T-cell (primary cell): ENCODE measurements at places on chromosomes 7 and 10.
A peak's percentile ranks its signal among the peaks of the same experiment; 100 is the strongest.

DNA sequence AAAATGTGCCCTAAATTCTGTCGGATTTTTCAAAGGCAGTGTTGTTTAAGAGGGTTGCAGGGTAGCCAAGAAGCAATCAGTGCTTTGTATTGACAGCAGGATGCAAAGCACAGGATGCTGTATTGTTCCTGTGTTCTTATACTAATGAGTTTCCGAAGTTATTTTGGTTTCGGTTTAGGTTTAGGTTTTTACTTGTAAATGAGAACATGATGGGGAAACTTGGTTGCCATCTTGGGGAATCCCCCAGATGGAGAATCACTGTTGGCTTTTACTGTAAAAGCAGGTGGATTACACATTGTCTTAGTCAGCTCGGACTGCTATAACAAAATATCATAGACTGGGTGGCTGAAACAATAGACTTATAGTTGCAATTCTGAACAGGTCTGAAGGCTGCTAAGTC, 72.1 kb downstream of the INHBA start:
- DNase-seq = no peak

DNA sequence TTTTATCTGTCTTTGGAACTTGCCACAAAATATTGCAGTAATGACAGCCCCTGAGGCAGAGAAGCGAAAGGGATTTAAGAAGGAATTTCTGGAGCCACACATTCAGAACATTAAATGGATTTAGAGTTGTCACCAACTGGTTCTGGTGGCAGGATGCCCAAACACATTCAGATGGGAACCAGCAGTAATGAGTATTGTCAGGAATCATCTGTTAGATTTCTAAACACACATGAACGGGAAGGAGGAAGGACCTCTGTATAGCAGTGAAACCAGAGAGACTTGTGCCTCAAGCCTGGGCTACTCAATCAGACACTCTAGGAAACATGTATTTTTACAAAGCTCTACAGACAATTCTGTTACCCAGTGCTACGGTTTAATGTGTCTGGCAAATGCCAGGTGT, 103.8 kb upstream of the CCNY start:
- no peak for DNase-seq

GRCh38 chr10:89183571-89183970, 23.5 kb downstream of the CH25H start:
- DNase-seq = no peak

- DNase-seq = no peak
Observed at GRCh38 chr10:241451-241850, 106.2 kb downstream of the ZMYND11 start.

GRCh38 chr10:101310529-101311184, 43.3 kb upstream of the BTRC start:
- no peak for DNase-seq

- no peak for DNase-seq
Observed at GRCh38 chr7:146004805-146005204, 111.8 kb upstream of the CNTNAP2 start.

GRCh38 chr10:63767138-63767801, 246.1 kb downstream of the REEP3 start:
- DNase-seq = no peak

DNA sequence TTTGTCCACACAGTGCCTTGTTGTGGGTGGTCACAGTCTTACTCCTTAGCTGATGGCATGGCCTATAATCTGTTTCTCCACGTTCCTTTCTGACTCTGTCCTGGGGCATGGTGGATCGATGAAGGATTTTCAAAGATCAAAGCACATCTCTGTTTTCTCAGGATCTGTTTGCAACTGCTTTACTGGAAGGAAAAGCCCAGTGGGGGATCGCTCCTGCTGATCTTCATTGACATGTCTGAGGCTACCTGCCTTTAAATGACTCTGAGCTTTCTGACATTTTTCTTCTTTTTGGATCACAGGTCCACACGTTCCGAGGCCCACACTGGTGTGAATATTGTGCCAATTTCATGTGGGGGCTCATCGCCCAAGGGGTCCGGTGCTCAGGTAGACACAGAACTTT, 68.0 kb upstream of the PRR15 start:
- DNase-seq = no peak

DNA sequence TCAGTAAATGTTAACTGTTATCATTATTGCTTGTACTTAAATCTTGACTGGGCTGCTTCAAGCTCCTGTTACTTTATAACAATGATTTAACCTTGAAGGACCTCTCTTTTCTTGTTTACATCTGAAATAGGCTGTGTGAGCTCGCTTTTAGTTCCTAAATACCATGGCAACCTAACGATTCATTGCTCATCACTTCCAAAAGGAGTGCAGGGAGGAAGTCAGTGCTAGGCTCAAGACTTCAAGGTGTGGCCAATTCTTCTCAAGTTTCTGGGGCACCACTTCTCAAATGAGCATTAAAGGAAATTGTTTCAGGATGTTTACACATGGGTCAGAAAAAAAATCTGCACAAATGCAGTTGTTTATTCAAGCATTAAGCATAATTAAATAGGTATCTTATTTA, 284.2 kb downstream of the MTERF1 start:
- DNase-seq = no peak

- DNase-seq = no peak
Observed at GRCh38 chr10:105837951-105838350, 1196.9 kb downstream of the SORCS3 start.

GRCh38 chr10:112605063-112605462, 158.0 kb downstream of the VTI1A start:
- no peak for DNase-seq

DNA sequence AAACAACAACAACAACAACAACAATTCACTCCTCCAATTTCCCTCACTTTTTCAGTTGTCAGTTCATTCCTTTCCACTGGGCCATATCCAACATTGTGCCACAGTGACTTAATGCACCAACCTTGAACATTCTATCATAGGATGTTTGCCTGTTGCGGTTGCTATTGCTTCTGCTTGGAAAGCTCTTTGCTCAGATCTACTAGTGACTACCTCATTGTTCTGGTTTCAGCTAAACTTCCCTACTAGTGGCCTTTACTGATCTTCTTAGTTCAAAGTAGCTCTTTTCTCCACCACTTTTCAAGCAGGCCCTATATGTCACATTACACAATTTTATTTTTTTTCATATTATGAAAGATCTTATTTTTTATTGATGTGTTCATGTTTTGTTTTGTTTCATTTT, 9.8 kb upstream of the STEAP4 start:
- DNase-seq = no peak

GRCh38 chr7:70698219-70698832, 433.6 kb upstream of the GALNT17 start:
- no peak for DNase-seq

DNA sequence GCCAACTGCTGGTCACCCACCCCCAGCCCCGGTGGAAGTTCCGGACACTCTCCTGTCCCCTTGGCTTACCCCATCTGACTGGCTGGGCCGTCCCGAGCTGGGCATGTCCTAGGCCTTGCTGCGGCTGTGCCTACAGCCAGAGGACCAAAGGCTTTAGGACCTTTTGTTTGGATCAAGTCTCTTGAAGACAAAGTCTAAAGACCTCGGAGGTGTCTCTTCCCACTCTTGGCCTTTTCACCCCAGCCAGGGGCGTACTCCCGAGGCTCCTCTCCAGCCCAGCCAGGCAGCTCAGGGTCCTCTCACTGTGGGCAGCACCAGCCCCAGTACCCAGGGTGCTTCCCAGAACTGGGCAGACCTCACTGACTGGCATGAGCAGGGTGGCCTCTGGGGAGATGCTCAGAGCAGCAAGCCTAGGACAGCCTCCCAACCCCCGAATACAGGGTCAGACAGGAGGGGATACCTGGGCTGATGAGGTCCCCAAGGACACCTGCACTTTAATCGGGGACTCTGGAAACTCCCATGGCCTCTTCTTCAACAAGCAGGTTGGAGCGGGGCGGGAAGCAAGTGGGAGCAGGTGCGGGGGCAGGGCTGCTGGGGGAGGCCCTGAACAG, 2.7 kb upstream of the PWWP2B start:
- DNase-seq = no peak

- DNase-seq = no peak
Observed at GRCh38 chr10:624605-625332, 64.7 kb downstream of the DIP2C start.

- no peak for DNase-seq
Observed at GRCh38 chr10:113313722-113314121, 239.1 kb upstream of the HABP2 start.

DNA sequence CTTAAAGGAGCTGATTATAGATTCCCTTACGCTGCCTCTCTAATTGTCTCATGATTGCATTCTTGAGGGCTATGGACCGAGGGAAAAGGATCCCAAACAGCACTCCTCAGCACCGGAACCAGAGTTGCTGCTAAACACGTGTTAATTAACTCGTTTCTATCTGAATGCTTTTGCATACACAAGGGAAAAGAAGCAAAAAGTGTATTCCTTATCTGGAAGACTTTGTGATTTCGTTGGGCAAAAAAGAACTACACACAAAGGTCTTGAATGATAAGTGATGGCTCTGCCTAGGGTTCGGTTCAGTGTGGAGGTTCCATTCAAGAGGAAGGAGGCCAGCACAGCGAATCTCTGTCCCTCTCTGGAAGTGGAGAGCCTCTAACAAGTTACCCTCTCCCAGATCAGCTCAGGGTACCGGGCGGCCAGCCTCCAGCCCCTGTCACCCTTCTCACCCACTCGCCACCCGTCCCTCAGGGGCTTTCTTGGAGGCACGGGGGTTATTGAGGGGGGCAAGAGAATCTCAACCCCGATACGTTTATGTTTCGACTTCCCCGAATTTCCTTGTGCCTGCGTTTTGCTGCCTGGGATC, 515 bp upstream of the SLC4A2 start:
- DNase-seq = no peak

- no peak for DNase-seq
Observed at GRCh38 chr7:106448992-106449859, 164.4 kb upstream of the NAMPT start.

DNA sequence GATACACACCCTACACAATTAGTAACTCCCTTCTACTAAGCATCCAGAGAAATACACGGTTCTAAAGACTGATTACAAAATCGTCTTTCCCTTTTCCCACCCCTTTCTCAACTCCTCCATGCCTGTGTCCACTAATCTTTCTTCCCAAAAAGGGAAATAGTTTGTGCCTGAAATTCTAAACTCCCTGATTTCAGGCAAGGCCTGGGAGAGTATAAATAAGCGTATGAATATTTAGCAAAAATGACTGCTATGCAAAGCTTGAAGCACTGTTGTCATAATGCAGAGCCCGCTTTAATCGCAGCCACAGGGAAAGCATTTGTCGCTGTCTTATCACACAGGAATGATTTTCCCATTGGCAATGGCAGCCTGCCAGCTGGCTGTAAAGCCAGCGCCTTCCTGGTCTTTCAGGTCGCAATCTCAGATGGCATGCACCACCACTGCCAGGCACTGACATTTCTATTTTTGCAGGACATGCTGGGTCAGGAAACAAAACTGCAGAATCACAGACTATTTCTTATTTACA, 142.9 kb upstream of the PCGF5 start:
- no peak for DNase-seq

DNA sequence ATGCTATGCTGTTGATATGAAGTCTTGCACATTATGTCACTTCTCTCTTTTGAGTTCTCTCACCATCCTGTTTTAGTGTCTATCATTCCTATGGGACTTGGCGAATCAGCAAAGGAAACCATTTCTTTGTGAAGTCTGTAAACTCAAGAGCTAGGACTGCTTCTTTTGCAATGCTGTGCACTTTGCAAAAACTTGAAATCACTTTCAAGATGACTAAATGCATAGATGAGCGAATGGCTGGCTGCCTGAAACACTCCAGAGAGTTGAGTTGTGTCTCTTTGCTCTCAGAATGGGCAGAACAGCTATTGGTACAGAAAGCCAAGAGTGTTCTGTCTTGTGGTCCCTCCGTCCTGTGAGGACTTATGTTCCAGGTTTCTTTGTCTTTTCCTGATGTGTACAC, 18.3 kb upstream of the ELMO1 start:
- DNase-seq = no peak

DNA sequence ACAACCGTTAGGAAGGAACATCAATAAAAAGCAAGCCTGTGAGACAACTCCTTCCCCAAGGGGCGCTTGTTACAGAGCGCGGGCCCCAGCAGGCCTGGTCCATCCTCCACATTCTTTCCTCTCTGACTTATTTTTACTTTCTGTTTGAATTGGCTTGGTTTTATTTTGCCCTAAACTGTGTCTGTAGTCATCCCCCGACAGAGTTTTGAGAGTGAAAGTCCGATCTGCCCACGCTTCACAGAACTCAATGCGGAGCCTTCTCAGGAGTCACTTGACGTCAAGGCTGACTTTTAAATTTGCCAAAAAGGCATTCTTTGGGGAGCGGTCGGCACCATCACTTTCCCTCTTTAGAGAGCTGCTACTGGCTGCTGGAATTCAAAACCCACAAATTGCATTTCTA, 150.1 kb upstream of the KLF6 start:
- DNase-seq = peak; percentile 2

- no peak for DNase-seq
Observed at GRCh38 chr7:39446546-39446945, 119.7 kb upstream of the YAE1 start.

DNA sequence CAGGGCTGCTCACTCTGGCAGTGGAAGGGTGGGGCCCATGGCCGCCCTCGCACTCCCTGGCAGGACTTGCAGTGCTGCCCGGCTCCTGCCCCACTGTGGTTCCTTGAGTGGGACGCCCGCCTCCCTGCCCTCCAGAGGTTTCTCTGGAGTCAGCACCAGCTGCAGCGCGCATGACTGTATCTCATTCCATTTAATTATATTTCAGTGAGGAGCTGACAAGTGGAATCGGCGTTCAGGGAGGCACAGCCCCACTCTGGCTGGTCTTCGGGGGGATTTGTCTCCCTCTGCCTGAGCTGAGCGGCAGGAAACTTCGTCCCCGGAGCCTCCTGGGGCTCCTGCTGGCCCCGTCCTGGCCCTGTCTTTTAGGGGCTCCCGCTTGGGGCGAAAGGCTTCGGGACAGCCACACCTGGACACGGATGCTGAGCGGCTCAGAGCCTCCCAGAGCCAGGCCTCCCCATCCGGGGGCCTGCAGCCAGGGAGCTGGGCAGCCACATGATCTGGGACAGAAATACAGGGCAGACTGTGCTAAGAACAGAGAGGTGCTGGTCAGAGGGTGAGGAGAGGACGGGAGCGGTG, 75.3 kb upstream of the NKX6-2 start:
- DNase-seq = no peak

DNA sequence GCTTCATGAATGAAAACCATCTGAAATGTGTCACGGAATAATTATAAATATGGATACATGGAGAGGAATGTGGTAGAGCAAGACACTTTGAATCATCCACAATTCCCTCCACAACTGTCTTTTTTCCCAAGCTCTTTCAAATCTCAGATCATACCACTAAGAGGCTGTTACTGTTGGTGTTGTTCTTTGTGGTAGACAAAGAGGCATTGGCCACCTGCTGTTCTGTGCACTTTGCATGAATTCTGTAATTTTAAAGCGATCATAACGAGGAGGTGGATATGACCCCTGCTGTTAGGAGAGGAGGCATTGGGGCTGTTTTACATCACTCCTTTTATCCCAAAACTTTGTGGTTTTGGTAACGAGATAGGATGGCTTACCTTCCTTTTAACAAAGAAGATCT, 141.2 kb upstream of the KLF6 start:
- no peak for DNase-seq

GRCh38 chr7:38565289-38565688, 65.9 kb downstream of the AMPH start:
- no peak for DNase-seq

- no peak for DNase-seq
Observed at GRCh38 chr10:8513155-8514147, 459.0 kb downstream of the GATA3 start.
